Endothelial cell (in vitro differentiated cells): ENCODE measurements at places on chromosomes 1 and 21.

DNA sequence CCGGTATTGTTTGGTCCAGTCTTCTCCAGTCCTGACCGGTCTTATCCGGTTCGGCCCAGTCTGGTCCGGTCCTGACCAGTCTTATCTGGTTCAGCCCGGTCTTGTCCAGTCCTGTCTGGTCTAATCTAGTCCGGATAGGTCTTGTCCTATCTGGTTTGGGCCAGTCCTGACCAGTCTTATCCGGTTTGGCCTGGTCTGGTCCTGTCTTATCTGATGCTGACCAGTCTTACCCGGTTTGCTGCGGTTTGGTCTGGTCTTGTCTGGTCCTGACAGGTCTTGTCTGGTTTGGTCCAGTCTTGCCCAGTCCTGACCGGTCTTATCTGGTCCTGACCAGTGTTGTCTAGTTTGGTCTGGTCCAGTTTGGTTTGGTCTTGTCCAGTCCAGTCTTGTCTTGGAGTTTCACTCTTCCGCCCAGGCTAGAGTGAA, 30.1 kb downstream of the DHX9 start:
- DNase-seq: peak; percentile 26

GRCh38 chr1:60835649-60836048, 246.7 kb upstream of the NFIA start:
- DNase-seq: no peak

DNA sequence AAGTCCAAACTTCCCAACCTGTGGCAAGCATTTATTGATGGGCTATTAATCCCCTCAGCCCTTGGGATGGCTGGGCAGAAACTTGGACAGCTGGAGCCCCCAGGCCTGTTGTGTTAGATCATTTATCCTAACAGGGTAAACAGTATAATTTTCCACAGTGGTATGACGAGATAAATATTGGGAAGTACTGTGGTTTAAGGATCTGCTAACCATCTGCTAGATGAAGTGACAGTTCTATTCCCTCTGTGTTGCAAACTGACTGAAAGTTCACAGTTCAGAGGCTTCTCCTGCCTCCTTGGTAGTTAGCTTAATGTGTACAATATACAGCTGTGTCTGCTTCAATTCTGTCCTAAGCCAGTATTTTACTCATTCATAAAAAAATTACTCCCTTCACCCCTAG, 127.5 kb upstream of the CHODL start:
- no peak for DNase-seq

DNA sequence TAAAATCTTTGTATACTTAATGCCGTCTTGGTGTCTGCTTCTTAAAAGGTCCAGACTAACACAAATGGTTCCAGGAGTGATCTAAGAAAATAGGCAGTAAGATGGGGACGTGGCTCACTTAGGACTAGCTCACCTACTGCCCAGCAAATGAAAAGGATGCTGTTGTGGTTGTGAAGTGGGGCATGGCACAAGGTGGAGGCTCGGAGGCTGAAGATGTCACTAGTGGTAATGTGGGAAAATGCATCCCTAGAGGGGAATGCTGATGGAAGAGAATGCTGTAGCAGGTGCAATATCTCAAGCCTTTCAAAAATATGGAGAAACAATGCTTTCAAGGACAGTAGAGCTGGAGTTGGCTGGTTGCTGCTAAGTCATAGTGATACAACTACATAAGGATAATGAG, 11.3 kb upstream of the UCK2 start:
- DNase-seq: no peak

DNA sequence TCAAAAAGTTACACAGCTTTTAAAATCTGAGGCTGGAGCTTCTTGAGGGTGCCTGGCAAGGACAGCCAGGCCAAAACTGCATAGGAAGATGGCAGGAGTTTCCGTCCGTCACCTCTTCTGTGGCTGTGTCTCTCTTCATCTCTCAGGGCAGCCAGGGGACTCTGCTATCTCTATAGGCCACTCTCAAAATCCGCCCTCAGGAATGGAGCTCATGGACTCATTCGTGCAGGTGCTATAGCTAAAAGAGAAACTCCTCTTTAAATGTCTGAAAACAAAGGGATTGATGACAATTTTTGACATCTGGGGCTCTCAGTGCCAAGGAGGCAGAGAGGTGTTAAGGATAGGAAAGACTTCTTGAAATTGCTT, 27.2 kb downstream of the OVAAL start:
- DNase-seq: no peak
